ENCODE measurements at places on chromosomes 6 and 20.

DNA sequence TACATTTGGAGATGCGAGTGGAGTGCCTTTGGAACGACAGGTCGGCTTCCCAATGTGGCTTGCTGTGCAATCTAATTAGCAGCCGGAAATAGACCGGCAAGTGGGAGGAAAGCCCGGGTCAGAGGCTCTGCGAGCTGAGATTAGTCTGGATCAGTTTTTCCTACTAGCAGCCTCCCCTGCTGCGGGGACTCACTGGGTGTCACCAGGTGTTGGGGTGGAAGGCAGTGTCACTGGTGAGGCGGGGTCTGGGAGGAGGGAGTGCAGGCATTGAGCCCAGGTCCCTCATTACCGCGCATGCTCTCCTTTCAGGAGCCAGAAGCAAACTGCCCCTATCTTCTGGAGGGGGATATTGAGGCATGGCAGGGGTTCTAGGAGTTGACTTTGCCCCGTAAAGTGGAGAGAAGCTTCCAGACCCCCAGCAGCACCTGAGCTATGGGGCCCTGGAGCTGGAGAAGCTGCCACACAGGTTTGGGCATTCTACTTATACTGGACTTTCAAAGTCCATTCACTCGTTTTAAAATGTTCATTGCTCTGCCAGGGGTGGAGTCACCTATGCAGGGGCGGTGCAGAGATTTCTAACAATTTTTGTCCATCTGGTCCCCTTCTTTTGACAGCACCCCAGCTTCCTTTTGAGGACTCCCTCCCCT lies 11.0 kb downstream of the SULF2 start:
- DNase-seq = no peak

DNA sequence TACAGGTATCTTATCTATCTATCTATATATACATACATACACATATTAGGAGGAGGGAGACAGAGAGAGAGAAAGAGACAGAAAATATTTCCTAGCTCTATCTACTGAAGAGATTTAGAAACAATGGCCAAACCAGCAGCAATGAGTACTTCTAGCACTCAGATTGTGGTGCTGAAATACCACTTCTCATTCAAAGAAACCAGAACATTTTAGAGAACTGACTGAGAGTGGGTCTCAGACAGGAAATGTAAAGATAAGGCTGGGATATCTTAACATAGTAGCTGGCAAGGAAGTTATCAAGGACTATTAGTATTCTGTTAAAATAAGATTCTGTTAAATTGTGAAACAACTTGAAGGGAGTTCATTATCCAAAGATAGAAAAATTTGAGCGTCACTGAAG lies 57.0 kb downstream of the DNAAF9 start:
- no peak for DNase-seq

GRCh38 chr6:69732640-69733039 lies 64.2 kb downstream of the LMBRD1 start:
- DNase-seq = no peak

GRCh38 chr6:53432318-53433161 lies 83.8 kb upstream of the ELOVL5 start:
- no peak for DNase-seq

DNA sequence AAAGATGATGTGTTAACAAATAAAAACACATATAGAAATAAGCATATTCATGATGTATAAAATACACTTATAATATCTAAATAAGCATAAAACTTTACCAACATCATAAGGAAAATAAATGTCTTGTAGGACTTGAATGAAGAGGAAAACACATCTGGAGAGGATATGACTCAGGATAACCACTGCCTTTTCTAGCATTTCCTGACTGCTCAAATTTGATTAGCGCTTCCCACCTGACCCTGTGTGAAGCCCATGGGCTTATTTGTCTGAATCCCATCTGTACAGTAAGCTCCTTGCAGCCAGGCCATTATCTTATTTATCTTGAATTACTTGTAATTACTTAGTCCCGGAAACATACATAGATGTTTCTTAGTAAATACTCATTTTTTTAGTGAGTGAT lies 608.6 kb downstream of the COL12A1 start:
- DNase-seq = no peak

GRCh38 chr20:2114127-2114959 lies 12.7 kb downstream of the STK35 start:
- DNase-seq = no peak

GRCh38 chr6:48611332-48611731 lies 500.3 kb upstream of the PTCHD4 start:
- no peak for DNase-seq

DNA sequence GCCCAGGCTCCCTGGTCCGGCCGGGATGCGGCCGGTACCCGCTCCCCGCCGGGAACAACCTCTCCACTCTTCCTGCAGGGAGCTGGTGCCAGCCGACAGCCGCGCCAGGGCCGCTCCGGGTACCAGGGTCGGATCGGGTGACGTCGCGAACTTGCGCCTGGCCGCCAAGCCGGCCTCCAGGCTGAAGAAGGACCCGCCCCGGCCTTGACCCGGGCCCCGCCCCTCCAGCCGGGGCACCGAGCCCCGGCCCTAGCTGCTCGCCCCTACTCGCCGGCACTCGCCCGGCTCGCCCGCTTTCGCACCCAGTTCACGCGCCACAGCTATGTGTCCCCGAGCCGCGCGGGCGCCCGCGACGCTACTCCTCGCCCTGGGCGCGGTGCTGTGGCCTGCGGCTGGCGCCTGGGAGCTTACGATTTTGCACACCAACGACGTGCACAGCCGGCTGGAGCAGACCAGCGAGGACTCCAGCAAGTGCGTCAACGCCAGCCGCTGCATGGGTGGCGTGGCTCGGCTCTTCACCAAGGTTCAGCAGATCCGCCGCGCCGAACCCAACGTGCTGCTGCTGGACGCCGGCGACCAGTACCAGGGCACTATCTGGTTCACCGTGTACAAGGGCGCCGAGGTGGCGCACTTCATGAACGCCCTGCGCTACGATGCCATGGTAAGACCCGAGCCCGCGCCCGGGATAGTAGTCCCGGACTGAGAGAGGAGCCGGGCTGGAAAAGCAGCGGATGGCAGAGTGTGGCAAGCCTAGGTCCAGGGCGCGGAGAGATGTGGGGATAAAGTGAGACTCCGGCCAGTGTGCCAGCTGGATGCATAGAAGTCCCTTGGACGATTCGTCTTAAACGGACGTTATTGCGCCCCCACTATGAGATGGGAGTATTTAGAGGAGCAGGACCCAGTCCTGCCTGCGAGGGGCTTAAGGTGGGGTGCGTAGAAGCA lies at the start of gene NT5E:
Gene NT5E (plus strand): TSS at position 266 of the 942 bp plus-strand sequence. CDS start 57 bp downstream, at position 323.
- DNase-seq = no peak

DNA sequence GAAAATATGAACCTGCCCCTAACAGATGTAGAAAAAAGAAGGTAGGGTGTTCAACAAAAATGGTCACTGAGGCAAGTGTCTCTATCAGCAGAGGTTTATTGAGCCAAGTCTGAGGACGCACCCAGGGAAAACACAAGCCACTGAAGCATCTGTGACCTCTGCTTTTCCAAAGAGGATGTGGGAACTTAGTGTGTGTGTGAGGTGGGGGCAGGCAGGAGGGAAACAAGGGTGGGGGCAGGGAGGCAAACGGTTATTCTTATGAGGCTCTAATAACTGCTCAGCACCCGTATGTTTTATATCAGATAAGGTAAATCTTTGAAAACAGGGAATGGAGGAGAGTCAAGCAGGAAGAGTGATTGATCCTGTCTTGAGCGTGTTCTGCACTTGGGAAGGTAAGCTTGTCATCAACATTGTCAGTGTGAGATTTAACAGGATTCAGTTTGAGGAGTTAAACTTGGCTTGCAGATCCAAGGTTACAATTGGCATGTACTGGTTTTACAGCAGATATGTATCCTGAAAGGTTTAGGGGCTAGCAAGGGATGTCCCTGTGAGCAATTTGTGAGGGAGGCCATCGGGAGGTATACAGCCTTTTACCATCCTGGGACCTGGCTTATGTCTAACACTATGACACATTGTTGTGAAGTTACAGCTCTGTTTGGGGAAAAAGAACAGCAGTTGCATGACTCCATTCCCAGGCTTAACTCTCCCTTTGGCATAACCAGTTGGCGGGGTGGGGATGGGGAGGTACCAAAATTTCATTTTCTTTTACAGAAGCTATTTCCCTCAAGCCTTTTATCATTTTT lies 33.7 kb downstream of the NINL start:
- DNase-seq = no peak

GRCh38 chr6:150001295-150002008 lies 23.9 kb downstream of the RAET1L start:
- DNase-seq = no peak

GRCh38 chr6:135871296-135871695 lies 19.8 kb downstream of the PDE7B start:
- no peak for DNase-seq

GRCh38 chr20:50260479-50261221 lies 70.0 kb downstream of the CEBPB start:
- no peak for DNase-seq

Measured in esophagus squamous epithelium (tissue), 5 donors.